ENCODE measurements at places on chromosomes 12 and 14. TPM values are rescaled to one million over a fixed set of nuclear protein-coding genes. Genes with fewer than 3 reads are reported as not detected.

GRCh38 chr12:71804505-71804904, 35.1 kb upstream of the TBC1D15 start:
- DNase-seq = no peak

TMTC2 gene
- total RNA-seq = 5.5 TPM

DNA sequence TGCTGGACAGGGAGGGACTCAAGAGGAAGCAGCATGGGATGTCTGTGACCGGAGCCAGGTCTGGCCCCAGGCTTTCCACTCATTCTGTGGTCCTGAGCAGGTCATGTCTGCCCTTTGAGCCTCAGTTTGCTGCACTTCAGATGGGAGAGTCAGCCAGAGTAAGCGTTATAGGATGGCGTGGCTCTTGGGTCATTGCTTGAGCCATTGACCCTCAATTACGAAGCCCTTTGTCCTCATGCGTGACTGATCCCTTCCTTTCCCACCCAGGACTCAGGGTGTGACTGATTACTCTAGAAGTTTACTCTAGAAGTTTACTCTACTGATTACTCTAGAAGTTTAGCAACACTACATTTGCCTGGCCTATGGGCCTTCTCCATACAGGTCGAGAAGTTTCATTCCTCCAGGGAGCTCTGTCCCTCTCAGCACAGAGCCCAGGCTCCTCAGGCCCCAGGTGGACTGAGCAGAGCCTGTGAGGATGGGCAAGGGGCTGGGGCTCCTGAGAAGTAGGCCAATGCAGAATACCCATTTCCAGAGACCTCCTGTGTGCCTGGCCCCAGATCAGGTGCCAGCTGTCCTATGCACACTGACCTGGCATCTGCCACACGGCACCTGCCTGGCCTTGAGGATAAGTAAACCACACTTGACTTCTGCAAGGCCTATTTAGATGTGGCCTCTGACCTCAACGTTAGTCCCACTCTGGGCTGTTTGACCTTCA, 7.6 kb upstream of the IFI27 start:
- DNase-seq = no peak

ALG10B gene
- total RNA-seq = 7.5 TPM

- DNase-seq = no peak
Observed at GRCh38 chr14:54127526-54127925, 170.9 kb upstream of the BMP4 start.

KRT8 gene
- total RNA-seq = 23.6 TPM

DNA sequence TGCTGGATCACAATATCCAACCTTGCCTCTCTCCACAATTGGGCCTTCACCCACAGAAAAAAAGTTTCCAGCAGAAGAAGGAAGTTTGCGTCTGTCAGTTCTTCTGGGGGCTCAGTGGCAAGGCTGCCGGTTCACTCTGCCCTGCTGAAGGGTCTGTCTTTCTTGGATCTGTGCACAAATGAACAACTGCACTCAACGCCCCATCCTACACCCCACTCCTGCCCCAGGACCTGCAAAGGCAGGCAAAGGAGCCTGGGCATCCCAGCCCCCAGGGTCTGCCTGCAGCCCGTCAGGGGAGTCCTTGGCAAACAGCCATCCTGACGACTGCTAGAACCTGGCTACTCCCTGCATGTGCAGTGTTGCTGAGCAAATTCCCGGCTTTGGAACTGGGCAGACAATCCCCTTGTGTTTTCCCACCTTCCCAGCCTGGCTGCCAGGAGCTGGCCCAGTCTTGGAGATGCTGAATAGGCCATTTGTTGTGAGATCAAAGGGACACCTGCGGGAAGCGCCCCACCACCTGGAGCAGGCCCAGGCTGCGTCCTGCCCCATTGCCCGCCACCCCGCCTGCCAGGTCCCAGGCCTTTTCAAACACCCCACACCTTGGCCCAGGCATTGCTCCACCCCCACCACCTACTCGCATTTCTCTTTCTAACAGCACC, 311.9 kb downstream of the BCL11B start:
- DNase-seq = peak; percentile 68

GPR84 gene
- total RNA-seq = 1.6 TPM

DNA sequence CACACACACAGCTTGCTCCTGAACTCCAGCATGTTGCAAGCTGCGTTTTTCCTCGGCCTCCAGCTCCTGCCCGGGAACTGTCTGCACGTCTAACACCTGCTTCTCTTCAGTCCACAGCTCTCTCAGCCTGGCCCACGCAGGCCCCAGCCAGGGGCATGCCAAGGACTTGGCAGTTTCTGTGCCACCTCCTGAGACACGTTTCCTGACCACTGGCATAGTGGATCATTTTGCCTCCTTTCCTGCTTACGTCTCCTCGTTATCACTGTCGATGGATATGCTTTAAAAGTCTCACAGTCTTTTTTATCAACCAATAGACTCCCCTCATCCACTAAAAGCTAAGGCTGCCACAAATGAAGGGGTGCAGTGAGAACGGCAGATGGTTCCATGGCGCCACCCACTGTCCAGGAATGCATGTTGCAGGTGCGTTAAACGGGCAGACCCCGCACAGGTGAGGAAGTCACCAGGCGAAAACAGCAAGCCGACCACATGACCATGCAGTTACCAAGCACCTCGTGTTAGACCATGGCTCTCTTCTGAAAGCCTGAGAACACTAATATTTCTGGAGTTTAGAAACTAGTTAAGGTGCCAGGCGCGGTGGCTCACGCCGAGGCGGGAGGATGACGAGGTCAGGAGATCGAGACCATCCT, 14.7 kb upstream of the TEAD4 start:
- DNase-seq = peak; percentile 72

- no peak for DNase-seq
Observed at GRCh38 chr14:34665785-34666435, 36.0 kb upstream of the SNX6 start.

KRT5 gene
- total RNA-seq = not detected

DNA sequence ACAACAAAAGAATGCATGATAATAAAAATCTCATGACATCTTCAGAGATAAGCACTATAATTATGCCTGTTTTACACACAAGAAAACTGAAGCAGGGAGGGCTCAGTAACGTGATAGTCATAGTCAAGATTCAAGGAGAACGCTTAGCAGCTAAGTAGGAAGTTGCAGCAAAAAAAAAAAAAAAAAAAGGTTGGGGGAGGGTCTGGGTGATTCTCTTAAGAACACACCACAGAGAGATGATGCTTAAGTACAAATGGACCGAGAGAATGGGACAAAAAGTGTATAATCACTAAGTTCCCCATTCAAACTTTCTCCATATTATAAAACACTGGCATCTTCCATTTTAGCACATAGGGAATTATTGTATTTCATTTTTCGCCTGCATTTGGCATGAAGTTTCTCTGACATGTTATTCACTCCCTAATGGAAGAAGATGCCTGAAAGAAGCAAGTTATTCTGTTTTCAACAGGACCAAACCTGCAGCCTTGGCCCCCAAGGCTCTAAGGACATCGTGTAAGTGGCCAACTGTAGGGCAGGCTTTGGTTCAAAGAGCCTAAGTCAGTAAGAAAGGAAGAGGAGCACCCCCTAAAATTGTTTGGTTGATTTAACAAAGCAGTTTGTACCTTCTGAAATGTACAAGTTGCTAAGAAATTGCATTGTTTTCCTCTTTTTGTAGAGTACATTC, 142.9 kb upstream of the TMPO start:
- DNase-seq = no peak

DNA sequence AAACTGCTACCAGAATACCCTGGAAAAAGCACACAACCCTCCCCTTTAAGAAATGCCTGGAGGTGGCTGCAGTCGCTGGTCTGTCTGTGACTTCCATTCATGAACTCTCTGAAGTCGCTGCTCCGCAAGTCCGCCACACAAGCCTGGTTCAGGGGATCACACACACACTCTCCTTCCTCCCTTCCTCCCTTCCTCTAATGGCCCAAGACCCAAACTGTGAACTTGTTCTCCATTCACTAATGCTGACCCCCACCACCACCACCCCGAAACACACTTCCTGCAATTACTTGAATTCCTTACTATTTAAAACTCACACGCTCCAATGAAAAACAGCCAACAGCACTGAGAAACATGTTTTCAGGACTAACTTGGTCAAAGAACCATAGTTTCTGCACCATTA, 1.0 kb upstream of the LMO3 start:
- DNase-seq = no peak

DNA sequence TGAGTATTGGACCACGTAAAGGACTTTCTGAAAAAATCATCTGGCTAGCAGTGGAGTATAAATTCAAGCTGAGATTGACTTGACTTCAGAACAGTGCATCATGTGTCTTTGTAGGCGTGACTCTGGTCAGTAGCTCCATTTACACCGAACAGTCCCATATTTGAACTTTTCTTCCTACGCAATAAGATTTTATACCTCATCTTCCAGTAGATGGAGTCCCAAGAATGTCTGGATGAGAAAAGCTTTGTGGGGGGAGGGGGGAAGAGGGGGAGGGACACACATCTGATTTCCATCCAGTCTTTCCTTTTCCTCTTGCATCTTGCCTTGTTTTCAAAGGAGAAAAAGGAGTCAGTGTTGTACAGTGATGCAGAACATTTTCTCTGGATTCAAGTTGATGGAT, 241.0 kb downstream of the EMP1 start:
- no peak for DNase-seq

DNAH10 gene
- not detected for total RNA-seq

- no peak for DNase-seq
Observed at GRCh38 chr12:29054858-29055663, 94.0 kb upstream of the FAR2 start.

GUCY2C gene
- total RNA-seq = 0.10 TPM

EP400 gene
- 32.6 TPM for total RNA-seq

GRCh38 chr12:95613021-95613420, 61.7 kb upstream of the USP44 start:
- no peak for DNase-seq

NRL gene
- total RNA-seq = 1.4 TPM

SERPINA6 gene
- total RNA-seq = not detected

- DNase-seq = no peak
Observed at GRCh38 chr14:56026506-56026905, 91.7 kb upstream of the PELI2 start.

AKAP6 gene
- 33.5 TPM for total RNA-seq

OASL gene
- total RNA-seq = 0.42 TPM

DNA sequence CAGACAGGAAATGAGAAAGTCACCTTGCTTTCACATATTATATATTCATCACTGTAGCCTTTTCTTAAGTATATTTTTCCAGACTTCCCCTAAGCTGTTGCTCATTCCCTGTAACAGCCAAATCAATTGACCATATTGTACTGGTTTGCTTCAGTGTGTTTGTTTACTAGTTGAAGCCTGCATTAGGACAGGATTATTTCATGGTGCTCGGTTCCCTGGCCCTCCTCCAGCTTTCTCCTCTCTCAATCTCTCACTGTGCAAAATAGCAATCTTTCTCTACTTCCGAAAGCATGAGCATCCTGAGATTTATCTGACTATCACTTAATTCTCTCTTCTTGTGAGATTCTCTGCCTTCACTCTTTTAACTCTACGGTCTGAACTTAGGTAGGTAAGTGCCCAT, 2.4 kb downstream of the SLC35F4 start:
- DNase-seq = no peak

- DNase-seq = no peak
Observed at GRCh38 chr14:93185349-93185720, 218 bp downstream of the LYSET start.

DNA sequence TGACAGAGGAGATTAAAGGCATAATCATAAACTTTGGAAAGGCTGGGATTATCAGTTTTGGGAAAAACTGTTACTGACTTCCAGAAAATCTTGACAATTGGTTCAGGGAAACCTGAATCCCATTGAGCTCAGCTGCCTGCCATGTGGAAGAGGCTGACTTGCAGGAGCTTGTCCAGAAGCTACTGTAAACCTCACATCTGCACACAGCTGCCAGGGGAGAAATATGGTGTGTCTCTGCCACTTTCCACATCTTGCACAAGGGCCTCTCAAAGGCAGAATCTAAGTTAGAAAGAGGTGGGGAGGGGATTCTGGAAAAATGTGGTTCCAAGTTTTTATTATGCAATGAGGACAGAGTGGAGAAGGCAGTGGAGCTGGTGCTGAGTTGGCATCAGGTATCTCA, 8.7 kb upstream of the BHLHE41 start:
- no peak for DNase-seq

DNA sequence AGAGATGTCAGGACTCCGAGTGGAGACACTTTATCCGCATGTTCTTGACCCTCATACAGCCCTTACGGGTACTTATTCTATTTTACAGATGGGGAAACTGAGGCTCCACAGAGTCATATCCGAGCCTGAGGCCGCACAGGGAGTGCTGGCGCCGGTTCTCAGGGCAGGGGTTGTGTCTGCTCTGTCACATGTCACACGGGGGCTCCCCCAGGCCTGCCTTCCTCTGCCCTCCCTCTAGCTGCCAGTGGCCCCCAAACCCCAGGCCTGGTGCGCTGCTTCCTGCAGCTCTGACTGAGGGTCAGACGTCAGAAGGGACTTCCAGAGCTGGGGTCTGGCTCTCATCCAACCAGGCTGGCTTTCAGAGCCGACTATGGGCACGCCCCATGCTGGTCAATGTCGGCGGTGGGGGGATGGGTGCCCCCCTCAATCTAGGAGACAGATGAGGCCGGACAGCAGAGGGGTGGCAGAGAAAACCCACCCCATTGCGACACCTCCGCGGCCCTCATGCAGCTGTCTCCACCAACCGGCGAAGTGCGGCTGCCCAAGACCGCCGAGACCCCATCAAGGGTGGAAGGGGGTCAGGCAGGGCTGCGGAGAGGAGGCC, 811 bp upstream of the INF2 start:
- no peak for DNase-seq

DNA sequence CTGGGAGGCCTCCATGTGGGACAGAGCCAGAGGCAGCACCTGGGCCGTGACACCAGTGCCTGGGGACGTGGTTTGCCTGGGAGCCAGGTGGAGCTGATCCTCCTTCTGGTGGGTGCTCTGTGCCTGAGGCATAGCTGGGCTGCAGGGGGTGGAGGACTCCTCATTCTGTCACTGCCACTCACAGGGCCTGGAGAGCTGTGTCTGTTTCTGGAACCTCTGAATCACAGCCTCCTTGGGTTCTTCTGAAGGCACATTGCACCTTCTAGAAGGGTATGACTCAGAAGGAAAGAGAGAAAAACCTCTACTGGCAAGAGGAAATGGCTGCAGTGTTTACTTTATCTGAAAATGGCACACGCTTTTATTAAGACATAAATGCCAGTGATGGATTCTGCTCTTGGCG, 659.8 kb downstream of the VRK1 start:
- no peak for DNase-seq

HCAR1 gene
- total RNA-seq = 3.3 TPM

- no peak for DNase-seq
Observed at GRCh38 chr12:62472472-62472871, 5.8 kb downstream of the MON2 start.

DNA sequence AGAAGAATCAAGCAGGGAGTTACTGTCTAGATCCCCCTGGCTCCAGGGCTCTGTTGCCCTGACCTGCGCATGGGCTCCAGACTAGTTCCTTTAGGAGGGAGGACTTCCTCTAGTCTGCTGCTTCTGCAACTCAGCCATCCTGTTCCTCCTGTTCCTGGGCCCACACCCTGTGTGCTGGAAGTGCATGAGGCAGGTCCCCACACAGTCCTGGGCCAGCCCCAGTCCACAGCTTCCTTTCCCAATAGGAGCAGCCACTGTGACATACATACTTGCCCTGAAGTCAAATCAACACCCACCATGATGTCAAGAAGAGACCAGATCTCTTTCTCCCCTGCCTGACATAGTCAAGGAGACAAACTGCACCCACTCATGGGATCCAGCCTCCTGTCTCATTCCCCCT, 1.3 kb downstream of the SDR9C7 start:
- DNase-seq = no peak

- no peak for DNase-seq
Observed at GRCh38 chr14:22998329-22999012, 11.5 kb downstream of the C14orf93 start.

GRCh38 chr12:29053567-29053966, 95.5 kb upstream of the FAR2 start:
- DNase-seq = no peak

SLCO1A2 gene
- not detected for total RNA-seq

Data from posterior vena cava (tissue), 2 donors.